Right cardiac atrium (tissue), 5 donors: ENCODE measurements at places on chromosomes 2 and 18.
A peak's percentile ranks its signal among the peaks of the same experiment; 100 is the strongest.

GRCh38 chr18:79794846-79795245 lies 2.9 kb upstream of the KCNG2 start:
- DNase-seq: no peak

DNA sequence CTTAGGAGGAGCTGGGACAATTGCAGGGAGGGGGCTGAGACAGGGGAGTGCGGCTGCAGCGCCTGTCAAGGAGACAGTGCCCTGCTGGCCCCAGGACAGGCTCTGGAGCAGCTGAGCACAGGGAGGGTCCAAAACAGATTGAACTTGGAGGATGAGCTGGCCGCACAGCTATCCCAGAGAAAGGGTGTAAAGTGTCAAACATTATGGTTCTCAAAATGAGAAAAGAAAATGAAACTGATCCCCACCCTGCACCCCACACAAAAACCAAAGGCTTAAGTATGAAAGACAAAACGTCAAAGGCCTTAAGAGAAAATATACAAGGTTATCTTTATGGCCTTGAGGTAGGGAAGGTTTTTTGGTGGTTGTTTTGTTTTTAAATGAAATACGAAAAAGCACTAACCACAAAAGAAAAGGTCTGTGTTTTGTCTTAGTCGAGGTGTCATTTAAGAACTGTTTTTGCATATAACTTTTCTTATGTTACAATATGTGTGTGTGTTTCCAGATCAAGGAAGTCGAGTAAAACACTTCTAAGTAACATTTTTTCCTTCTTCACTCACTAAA lies 111.8 kb downstream of the HDAC4 start:
- DNase-seq: peak; percentile 61

DNA sequence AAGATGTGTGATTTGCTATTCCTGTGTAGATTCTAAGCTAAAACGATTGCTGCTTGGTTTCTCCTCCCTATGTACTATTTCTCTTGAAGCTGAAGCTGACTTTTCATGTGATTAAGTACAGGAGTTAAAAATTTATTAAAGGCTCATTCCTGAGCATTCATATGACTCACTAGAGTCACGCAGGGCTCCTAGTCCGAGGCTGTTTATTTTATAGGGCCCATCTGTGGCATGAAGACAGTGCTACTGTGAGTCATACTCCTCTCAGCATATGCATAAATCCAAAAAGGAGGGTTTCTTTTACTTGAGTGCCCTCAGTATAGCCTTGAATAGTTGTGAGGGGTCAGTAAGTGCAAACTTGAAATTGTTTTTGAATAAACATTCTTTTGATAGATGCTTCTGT lies 378.8 kb downstream of the PTPRM start:
- DNase-seq: no peak

- no peak for DNase-seq
Observed at GRCh38 chr18:35661483-35662146, 80.1 kb downstream of the GALNT1 start.

DNA sequence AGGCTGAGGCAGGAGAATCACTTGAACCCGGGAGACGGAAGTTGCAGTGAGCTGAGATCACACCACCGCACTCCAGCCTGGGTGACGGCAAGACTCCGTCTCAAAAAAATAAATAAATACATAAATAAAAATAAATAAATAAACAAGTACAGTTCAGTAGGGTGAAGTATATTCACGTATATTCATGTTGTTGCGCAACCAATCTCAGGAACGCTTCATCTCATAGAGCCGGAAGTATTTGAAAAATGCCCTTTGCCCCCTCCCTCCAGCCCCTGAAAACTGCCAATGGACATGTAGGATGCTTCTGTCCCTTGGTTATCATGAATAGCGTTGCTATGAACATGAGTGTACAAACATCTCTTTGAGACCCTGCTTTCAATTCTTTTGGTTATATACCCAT lies 132.0 kb downstream of the DTNB start:
- DNase-seq: no peak

DNA sequence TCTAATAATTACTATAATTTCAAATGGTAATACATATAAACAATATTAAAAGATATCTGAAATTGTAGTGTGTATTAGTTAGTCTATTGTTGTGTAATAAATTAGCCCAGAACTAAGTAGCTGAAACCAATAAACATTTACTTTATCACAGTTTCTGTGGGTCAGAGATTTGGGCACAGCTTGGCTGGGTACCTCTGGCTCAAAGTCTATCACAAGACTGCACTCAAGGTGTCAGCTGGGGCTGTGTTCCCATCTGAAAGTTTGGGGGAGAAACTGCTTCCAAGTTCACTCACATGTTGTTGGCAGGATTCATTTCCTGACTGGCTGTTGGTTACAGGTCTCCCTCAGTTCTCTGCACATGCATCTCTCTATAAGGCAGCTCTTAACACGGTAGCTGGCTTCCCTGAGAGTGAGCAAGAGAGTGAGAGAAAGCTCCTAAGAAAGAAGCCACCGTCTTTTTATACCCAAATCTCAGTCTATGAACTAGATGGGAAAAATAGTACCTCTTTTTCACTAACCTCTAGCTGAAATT lies 25.6 kb upstream of the WIPF1 start:
- DNase-seq: no peak

DNA sequence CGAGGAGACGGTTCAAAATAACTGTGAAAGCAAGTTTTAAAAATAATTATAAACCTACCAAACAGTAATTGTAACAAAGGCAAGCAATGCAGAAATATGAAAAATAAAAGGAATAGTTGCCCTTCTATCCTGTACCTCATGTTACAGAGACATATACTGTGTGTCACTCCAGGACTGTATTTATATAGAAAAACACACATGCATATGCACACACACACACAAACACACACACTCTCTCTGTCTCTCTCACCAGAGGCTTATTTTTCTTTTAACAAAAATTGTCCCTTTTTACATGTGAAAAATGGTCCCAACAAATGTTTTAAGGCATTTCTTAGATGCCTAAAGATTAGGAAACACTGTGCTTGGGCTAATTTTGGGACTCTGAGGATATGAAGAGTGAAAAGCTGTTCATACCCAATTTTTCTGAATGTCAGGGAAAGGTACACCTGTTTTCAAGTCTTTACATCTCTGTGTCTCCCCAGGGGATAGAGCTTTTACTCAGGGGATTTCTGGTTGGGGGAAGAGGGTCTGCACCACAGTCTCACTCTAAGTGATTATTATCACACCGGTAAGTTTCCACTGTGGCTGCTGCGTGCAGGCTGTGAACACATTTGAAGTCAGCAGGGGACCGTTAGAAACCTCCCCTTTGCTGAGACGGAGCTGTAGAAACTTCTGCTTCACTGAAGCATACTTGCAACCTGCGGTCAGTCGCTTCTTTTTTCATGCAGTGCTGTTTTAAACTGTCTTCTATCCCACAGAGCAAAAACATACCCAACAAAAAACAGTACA lies 51.4 kb upstream of the SPAG16 start:
- DNase-seq: no peak

GRCh38 chr2:195322324-195322723 lies 334.7 kb upstream of the SLC39A10 start:
- no peak for DNase-seq
